A673 (cell line): ENCODE measurements at places on chromosomes 12 and 14.
A peak's percentile ranks its signal among the peaks of the same experiment; 100 is the strongest.

DNA sequence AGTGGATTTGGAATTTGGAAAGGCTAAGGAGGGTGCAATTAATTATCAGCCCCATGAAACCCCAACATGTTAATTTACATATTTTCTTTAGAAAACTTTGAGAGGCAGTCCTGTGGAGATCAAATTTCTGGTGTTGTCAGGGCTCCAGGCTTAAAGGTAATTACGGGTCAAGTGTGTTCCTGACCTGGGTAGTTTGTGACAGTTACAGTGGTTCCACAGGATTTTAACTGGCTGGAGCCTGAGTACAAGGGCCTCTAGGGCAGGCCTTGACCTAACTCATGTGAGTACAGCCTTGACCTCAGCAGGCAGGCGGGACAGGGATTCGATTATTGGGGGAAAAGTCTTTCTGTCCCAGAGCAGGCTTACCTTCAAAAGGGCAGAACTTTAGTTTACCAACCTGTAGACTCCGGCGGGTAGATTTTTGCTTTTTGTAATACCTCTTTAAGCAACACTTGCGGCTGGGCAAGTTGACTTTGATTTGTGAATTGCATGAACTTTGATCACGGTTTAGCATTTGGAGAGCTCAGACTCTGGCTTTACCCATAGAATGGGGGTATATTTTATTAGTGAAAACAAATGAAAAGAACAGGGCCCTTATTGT, 8.4 kb upstream of the PPTC7 start:
- no peak for DNase-seq

DNA sequence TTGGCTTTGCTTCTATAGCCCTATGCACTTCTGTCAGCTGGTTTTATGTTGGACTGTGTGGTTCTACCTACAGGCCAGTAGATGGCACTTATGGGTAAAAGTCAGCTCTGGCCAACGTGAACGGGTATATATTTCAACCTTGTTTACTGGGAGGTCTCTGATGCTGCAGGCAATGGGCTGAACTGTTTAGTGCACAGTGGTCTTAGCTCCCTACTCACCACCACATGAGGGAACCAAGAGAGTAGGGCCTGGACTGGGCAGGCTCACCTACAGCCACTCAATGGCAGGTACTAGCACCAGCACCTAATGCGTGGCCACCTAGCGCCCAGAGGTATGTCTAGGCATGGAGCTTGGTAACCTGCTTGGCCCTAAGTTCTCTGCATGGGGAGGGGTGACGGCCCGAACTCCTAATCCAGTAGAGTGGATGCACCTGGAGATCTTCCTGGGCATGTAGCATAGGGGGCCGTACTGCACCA, 481.8 kb downstream of the TMEM117 start:
- peak; percentile 81 for DNase-seq

DNA sequence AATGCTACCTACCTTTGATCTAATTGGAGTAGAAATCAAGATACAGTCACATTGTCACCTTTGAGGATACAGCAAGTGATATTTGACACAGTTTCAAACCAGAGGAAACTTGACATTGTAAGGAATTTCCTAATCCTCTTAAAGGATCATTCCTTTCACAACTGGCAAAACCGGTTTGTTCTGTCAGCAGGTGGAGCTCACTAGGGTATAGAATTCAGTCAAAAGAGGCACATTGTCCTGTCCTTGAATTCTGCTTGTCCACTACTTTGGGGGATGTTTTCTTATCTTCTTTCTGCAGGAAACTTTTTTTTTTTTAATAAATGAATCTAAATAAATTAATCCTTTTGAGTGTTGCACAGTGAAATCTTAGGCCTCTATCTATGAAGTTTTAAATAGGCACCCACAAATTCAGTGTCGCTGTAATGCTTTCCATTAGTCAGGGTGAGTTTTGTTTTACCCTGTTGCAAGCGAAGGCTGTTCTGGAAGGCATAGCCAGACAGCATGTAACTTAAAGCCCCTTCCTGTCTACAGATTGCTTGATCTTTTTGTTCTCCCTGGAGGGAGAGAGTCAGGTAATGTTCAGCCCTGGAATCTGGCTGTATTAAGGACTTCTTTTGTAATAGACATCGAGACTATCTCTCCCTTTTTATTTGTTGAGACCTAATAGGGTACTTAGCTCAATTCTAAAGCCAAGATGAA, 285.0 kb upstream of the RGS6 start:
- DNase-seq: peak; percentile 60

GRCh38 chr12:116346741-116347140, 69.2 kb upstream of the MED13L start:
- peak; percentile 44 for DNase-seq

DNA sequence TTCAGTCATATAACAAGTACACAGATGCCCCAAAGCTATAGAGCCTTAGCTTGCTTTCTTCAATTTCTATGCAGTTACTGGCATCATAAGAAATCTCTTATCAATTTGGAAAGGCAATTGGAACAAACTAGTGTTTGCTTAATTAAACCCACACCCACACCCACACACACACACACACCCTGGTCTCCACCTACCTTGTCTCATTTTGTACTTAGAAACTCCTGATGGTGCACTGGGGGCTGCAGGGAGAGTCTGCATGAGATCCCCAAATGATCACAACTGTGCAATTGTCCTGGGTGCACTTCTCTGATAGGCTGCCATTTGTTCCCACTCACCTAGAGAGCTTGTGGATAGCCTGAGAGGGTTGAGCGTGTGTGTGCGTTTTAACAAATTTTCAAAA, 40.5 kb upstream of the PTCSC3 start:
- no peak for DNase-seq

DNA sequence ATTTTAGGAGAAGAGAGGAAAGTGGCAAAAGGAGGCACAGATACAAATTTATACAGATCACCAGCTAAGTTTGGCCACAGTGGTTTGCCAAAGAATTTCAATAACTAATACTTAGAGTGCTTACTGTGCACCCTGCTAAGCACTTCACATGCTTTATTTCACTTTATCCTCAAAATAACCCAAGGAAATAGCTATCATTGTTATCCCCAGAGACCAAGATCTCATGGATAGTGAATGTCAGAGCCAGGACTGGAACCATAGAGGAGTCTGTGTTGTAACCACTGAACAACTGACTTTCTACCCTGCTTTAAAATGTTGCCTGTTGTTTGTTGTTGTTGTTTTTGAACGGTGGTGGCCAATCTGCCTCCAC, 1.3 kb upstream of the TCP11L2 start:
- DNase-seq: peak; percentile 6

DNA sequence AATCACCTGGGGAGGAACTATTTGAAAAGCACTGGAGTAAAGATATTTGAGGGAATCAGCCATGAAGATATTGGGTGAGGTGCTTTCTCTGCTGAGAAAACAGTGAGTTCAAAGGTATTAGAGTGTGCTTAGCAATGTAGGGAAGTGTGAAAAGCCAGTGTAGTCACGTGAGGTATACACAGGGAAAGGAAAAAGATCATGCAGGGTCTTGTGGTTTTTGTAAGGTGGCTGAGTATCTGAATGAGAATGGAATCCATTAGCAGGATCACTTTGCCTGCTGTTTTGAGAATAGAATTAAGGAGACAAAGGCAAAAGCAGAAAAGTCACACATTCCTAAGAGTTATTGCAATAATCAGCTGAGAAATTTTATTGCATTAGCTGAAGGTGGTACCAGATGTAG, 193.0 kb downstream of the PIK3C2G start:
- DNase-seq: no peak

GRCh38 chr14:52241087-52241793, 26.3 kb upstream of the PTGDR start:
- no peak for DNase-seq
